ENCODE measurements at places on chromosomes 3 and 15. TPM values are rescaled to one million over a fixed set of nuclear protein-coding genes. Genes with fewer than 3 reads are reported as not detected.

DNA sequence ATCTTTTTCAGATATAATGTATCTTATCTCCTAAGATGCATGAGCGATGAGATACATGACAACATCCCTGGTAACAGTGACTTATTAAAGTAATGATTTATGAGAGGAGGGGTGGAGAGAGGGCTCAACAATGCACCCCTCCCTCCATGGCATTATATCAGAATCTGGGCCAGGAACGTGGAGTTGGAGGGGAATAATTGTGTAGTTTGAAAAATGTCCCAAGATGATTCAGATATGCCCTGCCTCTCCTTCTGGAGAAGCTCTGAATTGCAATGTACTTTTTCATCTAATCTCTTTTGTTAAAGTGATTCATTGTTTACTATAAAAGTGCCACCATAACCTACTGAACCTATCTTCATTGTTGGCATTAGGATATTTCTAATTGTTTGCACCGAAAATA, 86.5 kb downstream of the FRMD4B start:
- H3K4me1 ChIP-seq, result no peaks in the 10 kb centered on the region
- H3K27me3 ChIP-seq, result no peaks in the 10 kb centered on the region

DNA sequence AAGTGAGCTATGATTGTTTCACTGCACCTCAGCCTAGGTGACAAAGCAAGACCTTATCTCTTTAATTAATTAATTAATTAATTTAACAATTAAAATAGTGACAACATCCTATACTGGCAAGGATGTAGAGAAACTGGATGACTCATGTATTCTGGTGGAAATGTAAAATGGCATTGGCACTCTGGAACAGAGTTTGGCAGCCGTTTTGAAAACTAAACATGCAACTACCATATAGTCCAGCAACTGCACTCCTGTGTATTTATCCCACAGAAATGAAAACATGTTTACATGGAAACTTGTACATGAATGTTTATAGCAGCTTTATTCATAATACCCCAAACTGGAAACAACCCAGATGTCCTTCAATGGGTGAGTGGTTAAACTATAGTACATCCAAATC, 56.6 kb downstream of the ANP32A start:
- H3K4me1 ChIP-seq, result no peaks in the 10 kb centered on the region
- H3K27me3 ChIP-seq, result no peaks in the 10 kb centered on the region
- no peak overlapping the region for H3K4me3 ChIP-seq

The GPR149 gene
- total RNA-seq, result not detected

The LIPH gene
- not detected for total RNA-seq

- no peak overlapping the region for H3K27ac ChIP-seq
- no peak overlapping the region for H3K4me3 ChIP-seq
- H3K27me3 ChIP-seq, result no peaks in the 10 kb centered on the region
- H3K36me3 ChIP-seq, result no peaks in the 10 kb centered on the region
- DNase-seq, result no peak
Observed at GRCh38 chr15:25930931-25931330, 67.8 kb upstream of the ATP10A start.

The C3orf20 gene
- total RNA-seq, result 0.44 TPM

DNA sequence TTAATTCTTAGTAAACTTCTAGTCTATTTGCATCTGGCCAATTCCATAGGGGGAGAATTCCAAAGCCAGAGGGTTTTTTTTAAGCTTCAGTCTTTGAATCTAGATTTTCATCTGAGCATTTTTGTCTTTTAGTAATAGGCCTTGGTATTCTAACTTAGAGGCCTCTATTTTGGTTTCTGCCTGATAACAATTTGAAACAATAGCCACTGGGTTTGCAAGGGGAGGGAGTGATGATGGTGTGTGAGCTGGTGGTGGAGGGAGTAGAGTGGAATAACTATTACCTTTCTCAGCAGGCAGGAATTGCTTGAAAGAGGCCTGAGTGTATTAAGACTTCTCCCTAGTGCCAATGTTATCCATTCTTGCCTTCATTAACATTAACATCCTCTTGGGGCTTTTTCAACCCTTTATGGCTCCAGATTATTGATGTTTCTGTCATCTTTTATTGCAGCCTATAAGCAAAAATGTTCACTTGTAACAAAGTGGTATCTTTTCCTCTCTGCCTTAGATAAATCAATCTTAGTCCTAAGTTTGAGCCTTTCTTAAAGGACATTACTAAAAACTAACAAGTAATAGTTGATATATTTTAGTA, 26.5 kb upstream of the TCF12 start:
- H3K4me1 ChIP-seq, result peaks cover 11% of the 10 kb centered on the region
- H3K27me3 ChIP-seq, result no peaks in the 10 kb centered on the region
- no peak overlapping the region for H3K27ac ChIP-seq
- H3K36me3 ChIP-seq, result no peaks in the 10 kb centered on the region
- no peak overlapping the region for H3K4me3 ChIP-seq

The WDR93 gene
- total RNA-seq, result not detected

DNA sequence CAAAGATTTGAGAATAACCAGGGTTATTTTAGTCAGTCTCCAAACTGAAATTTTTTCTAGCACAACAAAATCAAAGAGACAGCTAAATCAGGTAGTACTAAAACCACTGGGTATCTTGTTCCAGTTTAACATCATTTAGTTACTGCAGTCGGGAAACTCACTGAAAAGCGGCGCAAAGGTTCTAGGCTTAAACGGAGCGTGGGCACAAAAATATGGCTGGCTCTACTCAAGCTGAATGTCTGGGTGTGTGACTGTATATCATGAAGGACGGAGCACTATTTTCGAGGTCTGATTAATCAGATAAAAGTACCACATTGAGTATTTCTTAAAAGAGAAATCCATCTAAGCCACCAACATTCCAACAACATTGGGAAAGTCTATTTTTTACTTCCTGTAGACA, 152.1 kb downstream of the TBL1XR1 start:
- H3K4me3 ChIP-seq, result no peak overlapping the region
- no peaks in the 10 kb centered on the region for H3K27me3 ChIP-seq
- peaks cover 15% of the 10 kb centered on the region for H3K4me1 ChIP-seq

The USP13 gene
- 11.6 TPM for total RNA-seq

The FBXO40 gene
- not detected for total RNA-seq

DNA sequence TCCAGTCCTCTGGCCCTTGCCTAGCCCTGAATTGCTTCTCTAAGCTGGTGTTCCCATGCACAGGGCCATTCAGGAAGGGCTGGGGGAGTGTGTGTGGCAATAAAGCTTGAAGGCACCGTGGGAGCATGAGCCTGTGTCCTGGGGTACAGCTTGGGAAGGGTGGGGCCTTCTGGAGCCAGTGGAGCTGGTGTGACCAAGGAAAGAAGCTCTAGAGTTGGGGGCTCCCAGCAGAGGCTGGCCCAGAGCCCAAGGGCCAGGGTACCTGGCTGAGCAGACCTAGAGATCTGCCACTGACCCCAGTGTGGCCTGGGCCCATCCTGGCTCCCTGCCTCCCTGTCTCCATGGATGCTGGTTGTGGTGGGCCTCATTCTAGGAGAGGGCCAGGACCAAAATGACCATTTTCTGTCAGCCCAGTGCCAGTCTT, 8.1 kb downstream of the ABTB1 start:
- H3K4me1 ChIP-seq, result peaks cover 6% of the 10 kb centered on the region
- no peaks in the 10 kb centered on the region for H3K27me3 ChIP-seq
- no peak overlapping the region for H3K4me3 ChIP-seq
- H3K27ac ChIP-seq, result no peak overlapping the region

- H3K4me1 ChIP-seq, result no peaks in the 10 kb centered on the region
- H3K27ac ChIP-seq, result no peak overlapping the region
- H3K36me3 ChIP-seq, result no peaks in the 10 kb centered on the region
- no peak for DNase-seq
- H3K4me3 ChIP-seq, result no peak overlapping the region
Observed at GRCh38 chr15:42282344-42282743, 9.1 kb upstream of the TMEM87A start.

The TOPBP1 gene
- total RNA-seq, result 42.0 TPM

Data from CD4-positive, alpha-beta memory T cell (primary cell).